Heart right ventricle (tissue), 16 donors: ENCODE measurements at places on chromosomes 12 and 14. TPM values are rescaled to one million over a fixed set of nuclear protein-coding genes. Genes with fewer than 3 reads are reported as not detected.
A peak's percentile ranks its signal among the peaks of the same experiment; 100 is the strongest.

DNA sequence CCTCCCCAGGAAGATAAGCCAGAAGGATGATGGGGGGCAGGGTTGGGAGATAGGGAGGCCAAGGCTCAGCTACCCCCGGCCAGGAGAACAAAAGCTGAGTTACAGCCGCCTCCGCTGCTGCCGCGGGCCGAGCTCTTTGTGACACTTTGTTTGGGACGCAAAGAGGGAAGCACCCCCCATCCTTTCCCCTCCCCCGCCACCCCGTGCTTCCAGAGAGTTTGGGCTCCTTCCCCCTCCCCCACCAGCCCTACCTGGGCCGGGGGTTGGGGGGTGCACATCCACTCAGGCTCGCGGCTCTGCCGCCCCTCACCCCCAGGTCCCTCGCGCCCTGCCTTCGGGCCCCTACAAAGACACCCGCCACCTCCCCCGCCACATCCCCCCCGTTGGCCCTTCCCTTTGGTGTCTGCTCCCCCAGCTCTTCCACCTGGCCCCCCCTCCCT lies 799 bp downstream of the ZNF219 start:
- peak; percentile 21 for DNase-seq

Gene DCTN2
- 109 TPM for total RNA-seq

GRCh38 chr14:50383618-50384225 lies 13.0 kb downstream of the CDKL1 start:
- no peak for DNase-seq

Gene NR4A1
- 155 TPM for total RNA-seq

Gene RAB35
- 23.8 TPM for total RNA-seq

GRCh38 chr14:61417883-61418455 lies 96.6 kb downstream of the PRKCH start:
- no peak for DNase-seq
